ENCODE measurements at places on chromosomes 3 and 15.

- ATAC-seq = no peak
Measured at GRCh38 chr3:191721390-191721861, 260.5 kb downstream of the PYDC2 start.

GRCh38 chr15:42726114-42726513 is 10.8 kb downstream of the CDAN1 start:
- ATAC-seq = no peak

- ATAC-seq = no peak
Measured at GRCh38 chr3:188978421-188979171, 193.2 kb upstream of the TPRG1 start.

DNA sequence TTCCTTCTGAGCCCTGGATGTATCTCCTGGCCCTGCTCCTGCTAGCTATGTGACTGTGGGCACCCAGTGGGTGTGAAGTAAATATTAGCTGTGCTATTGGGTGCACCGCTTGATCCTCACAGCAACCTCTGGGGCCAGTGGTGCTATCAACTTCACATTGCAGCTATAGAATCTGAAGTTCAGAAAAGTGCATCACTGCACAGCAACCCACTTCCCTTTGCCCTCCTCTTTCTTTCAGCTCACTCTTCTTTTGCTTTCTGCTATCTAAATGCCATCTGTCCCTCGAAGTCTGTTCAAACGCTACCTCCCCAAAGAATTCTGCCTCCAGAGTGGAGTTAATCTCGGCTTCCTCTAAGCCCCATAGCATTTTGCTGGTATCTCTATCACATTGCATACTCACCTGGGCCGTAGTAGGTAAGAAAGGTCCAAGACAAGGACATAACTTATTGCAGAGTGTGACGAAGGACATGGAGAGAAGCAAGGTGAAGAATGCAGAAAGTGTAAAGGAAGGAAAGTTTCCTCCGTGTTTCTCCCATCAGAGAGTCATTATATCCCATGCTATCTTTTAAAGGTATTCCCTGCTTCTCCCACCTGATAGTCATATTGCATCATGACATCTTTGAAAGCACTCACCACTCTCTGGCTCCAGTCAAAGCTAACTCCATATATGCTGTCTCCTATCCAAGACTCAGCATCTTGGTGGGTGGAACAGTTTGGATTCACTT is 57.1 kb upstream of the BCL6 start:
- ATAC-seq = no peak

- no peak for ATAC-seq
Measured at GRCh38 chr15:27864086-27864485, 235.0 kb downstream of the OCA2 start.

DNA sequence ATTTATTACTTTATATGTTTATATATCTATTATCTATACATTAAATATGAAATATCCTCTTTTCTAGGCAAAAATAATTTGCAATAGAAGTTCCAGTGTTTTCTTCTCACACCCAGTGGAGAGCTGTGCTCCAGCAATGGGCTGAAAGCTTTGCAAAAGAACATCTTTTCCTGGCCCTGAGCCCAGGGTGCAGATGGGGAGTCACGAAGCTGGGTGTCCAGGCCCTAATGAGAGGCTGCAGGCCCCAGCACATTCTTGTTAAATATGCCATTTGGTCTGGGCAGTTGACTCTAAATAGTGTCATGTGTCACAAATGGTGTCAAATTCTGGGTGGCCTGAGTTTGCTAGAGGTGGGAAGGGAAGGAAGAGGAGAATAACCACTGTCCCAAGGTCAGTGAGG is 5.7 kb downstream of the NTRK3 start:
- no peak for ATAC-seq

- ATAC-seq = no peak
Measured at GRCh38 chr3:112399064-112399463, 66.1 kb downstream of the CD200 start.

DNA sequence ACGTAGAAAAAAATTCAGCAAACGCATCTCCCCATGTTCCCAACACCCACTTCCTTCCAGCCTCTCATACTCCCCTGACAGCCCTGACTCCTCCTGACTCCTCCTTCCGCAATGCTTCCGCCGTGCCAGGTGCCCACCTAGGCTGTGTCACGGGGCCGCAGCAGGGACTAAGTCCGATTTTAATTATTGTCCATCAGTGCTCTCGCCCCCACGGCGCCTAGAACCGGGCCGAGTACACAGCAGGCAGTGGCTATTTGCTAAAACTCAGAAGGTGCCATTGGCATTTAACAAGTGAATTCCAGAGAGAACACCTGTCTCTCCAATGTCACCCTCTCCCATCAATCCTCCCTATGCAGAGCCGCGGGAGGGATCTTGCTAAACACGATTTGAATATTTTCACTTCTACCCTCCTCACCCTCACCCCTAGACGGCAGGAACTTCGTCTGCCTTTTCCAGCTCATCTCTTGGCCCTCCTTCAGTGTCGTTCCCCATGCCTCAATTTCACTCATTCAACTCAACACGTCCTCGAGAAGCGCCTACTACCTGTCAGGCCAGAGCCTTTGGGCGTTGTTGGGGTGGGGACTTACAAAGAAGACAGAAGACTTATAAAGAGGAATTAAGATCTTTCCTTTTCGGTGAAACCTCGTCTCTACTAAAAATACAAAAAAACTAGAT is 11.5 kb upstream of the SHF start:
- ATAC-seq = peak; percentile 20

DNA sequence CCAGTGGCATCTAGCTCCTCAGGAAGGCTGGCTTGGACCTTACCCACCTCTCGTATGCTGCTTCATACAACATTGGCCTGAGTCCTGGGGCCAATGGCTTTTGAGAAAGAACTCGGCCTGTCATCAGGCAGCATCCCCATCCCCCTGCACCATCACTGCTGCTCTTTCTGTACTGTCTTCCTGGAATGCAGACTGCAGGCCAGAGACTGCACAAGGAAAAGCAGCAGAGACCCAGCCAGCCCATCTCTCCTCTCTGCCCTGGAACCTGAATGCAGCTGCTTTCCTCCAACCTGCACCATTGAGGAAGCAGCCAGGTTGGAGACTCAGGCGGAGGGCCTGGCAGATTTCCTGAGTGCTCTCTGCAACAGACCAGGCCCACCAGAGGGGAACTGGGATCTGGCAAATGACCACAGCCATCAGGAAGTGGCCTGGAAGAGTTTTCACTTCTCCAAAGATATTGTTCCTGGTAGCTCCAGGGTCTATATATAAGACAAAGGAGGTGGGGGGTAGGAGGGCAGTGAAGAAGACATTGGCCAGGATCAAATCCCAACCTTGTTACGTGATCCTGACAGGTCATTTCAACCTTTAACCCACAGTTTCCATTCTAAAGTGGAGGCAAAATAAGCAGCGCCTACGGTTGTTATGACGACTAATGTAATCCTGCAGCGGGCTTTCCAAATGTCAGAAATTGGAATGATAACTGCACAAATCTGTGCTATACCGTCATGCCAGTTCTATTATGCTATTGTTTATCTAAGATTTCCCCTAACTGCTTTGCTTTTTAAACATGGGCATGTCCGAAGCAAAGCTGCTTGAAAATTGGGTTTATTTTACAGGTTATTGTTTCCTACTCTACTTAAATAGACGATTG is 24.4 kb upstream of the RAB7A start:
- ATAC-seq = no peak

GRCh38 chr3:117355566-117355965 is 646.0 kb downstream of the TUSC7 start:
- ATAC-seq = no peak

- no peak for ATAC-seq
Measured at GRCh38 chr3:132981719-132982118, 56.5 kb upstream of the TMEM108 start.

GRCh38 chr3:126353694-126354321 is 3.4 kb downstream of the KLF15 start:
- no peak for ATAC-seq

DNA sequence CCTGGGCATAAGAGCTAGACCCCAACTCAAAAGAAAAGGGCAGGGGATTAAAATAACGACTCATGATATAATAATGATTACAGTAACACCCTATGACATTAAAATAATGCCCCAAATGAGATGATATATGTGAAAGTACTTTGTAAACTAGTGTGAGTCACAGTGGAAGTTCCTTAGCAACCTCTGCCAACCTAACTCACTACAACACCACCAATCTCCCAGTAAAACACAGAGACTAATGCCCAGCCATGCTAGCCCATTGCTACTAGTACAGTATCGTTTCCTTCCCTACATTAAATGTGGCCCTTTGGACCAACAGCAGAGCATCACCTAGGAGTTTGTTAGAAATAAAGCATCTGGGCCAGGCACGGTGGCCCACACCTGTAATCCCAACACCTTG is 11.2 kb upstream of the ADAMTS7 start:
- no peak for ATAC-seq

DNA sequence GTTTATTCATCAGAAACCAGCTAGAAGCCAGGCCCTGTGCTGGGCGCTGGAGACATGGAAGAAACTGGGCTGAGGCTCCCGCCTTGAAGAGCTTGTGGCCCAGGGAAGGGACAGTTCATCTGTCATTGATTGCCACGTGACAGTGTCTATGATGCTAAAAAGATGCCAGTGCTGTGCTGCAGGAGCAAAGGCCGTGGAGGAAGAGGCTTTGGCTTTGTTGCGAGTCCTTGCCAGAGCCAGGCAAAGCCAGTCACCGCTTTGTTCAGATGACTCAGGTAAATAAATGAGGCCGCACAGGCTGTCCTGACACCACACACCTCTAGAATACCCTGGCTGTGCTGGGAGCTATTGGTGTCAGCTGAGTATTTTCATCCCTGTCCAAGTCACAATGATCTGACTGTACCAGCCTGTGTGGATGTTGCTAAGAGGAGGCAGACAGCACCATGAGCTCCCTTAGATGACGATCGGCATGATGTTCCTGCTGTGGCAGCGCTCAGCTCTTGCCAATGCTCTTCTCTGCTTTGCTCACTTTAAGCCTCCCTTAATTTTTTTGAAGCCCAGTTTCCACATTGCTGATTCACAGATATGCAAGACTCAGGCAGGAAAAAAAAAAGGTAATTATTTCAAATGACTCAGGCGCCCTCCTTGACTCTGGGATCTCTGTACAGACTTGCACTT is 77.5 kb downstream of the CCNL1 start:
- peak; percentile 10 for ATAC-seq

DNA sequence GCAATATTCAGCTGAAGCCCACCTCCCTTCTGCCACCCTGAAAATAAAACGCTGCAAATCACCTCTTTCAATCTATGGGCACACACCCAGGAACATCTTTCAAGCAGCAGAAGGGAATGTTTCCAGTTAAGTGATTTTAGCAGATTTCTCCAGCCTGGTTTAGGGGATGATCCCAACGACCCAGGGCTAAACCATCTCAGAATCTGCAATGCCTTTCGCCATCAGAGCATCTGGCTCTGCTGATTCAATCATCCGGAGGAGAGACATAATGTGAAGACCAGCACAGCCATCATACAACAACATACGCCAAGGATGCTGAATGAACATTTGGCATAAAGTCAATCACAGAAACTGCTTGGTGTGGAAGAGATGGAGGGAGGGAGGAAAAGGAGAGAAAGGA is 15.5 kb upstream of the LRRN1 start:
- ATAC-seq = no peak

- peak; percentile 66 for ATAC-seq
Measured at GRCh38 chr3:111548092-111548491, 6.1 kb downstream of the CD96 start.

DNA sequence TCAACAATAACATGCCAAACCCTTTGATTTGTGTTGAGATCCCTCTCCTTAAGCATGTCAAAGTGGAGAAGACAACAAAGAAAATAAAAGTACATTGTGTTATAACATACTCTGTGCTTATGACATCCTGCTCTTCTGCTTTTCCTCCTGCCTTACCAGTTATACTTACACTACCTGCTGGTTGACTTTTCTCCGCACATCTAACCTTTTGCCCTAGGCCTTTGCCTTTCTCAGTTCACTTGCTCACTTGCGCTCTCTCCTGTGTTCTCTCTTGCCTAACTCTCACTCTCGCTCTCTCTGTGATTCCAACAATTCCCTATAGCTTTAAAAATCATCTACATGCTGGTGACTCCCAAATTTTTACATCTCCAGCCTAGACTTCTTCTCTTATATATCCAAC is 5.7 kb downstream of the DNAH12 start:
- no peak for ATAC-seq

DNA sequence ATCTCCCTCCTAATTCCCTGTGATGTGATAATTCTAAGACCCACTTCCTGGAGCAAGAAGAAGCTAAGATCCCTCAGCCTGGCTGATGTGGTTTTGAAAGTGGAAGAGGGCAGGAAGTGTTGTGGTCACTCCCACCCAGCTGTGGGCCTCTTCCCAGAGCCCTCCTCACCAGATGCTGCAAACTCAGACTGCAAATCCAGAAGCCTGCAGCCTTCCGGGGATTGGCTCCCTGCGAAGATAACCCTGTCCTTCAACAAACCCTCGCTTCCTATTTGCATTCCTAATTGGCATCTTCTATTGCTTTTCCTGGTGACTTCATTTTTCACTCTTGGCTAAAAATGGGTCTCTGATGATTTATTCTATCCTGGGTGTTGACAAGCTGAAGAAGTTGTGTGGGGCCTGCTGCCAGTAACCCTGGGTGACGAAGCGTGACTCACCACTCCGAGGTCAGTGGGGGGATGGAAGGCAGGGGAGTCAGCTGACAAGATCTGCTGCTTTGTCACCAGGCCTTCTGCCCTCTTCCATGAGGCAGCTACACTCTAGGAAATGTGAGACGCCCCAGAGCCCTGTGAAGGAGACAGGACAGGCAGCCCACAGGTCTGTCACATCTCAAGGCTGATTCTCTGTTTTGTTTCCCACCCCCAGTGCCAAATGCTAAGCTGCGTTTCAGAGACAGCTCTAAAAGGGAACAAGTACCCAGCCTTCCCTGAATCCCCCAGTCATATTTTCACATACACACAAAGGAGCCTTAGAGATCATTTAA is 99.7 kb upstream of the LIPC start:
- peak; percentile 93 for ATAC-seq

GRCh38 chr3:98980915-98981596 is 79.6 kb upstream of the DCBLD2 start:
- peak; percentile 84 for ATAC-seq

DNA sequence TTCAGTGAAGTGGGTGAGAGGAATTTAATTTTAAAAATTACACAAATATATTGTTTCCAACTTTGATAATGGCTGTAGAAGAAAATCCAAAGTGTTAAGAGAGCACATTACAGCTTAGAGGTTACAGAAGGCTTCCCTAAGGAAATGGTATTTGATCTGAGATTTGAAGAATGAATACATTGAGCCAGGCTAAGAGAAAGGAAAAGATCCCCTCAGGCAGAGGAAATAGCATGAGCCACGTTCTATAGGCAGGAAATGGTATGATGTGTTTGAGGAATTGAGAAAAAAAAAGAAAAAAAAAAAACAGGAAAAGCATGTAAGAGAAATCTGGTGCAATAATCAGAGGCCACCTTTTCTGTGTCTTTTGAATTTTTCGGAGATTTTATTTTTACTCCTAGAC is 48.6 kb downstream of the UNC13C start:
- no peak for ATAC-seq

DNA sequence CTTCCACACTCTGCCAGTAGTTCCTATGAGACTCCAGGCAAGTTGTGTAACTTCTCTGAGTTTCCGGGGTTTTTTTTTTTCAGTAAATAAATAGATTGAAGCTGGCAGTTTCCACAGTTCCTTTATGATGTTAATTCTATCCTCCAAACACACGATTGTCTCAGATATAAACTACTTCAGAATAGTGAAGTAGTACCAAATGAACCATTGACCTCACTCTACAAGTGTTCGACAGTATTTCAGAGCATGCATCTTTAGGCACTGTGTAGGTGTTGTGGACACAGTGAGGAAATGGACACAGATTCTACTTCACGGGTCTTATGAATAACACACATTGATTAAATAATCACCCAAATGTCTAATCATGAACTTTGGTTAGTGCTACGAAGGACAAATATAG is 136.1 kb upstream of the IGSF10 start:
- ATAC-seq = no peak
